Adipocyte (in vitro differentiated cells): ENCODE measurements at places on chromosomes 2 and 18.
A peak's percentile ranks its signal among the peaks of the same experiment; 100 is the strongest.

DNA sequence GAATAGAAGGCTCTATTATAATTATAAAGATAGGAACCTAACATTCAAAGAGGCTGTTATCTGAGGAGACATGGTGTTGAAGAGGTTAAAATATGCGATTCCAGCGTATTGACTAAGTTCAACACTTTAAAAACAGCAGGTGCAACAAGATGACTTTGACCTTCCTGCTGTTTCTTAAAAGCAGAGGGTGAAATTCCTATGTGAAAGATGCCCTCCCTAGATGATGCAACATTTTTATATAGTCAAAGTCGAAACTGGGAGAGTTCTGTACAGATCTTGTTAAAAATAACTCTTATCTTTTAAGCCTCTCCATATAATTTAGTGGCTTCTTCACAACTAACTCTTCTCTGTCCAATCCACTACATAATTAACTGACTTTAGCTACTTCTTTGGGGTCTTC, 4.4 kb upstream of the ACKR3 start:
- peak; percentile 10 for DNase-seq

DNA sequence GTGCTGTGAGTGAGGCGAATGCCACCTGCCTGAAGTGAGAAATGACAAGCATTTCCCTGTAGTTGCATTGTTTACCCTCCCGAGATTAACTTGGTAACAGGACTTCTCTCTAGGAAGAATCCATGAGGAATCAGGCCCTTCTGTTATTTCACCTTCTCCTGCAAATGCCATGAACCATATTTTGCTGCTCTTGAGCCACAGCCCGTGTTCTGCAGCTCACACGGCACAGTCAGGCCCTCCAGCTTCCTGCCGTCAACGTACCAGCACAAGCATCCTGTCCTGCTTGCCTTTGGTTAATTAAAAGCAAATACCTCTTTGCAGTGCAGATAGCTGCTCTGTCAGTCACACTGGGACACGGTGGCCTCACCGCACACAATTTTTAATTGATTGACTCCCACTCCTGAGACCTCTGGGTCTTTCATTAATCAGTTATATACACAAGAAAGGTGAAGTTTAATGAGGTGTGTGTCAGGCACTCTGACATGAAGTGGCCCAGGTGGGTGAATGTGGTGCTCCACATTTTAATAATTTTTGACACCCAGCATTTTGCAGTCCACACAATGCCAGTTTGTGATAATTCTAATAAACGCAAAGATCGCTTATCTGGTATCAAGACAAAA, 95.3 kb upstream of the ASB18 start:
- DNase-seq = no peak

DNA sequence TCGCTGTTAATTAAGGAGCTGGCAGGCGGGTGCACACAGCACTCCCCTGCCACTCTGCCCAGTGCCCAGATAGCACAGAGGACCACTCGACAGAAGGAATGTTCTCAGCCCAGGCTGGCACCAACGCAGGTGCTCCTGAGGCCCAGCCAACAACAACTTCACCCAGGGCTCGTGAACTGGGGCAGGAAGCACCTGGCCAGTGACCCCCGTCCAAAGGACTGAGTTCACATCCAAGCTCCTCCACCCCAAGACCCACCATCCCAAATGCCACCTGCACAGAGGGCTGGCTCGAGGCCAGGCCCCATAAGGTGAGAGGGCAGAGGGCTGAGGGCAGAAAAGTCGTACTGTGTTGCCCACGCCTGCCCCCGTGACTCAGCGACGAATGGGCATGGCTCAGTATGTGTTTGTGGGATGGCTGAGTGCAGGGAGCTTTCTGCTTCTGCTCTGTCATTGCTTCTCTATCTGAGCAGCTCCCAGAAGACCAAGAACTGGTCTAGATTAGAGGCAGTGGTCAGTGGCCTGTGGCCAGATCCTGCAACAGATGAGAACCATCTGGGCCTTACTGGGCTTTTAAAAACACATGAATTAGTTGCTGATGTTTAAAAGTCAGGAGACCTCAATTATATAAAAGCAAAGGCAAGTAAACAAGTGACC, 68.4 kb downstream of the POLR1A start:
- peak; percentile 89 for DNase-seq

- no peak for DNase-seq
Observed at GRCh38 chr2:119487434-119488244, 36.6 kb downstream of the SCTR start.

GRCh38 chr2:48568547-48568946, 38.6 kb downstream of the STON1 start:
- no peak for DNase-seq

DNA sequence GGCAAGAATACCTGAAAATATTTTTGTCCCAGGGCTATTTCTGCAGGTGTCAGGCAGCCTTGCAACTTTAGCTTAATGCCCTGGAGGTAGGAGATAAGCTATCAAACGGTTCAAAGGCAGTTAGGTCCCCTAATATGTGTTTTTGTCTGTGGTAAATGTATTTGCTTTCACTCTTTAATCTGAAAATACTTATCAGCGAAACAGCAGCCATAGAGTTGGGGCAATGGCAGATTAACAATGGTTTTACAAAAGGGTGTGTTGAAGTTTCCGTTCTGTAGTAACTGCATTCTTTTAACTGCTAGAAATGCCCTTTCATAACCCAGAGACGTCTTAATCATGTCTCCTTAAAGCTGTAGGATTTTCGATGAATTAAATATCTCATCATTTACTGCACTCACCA, 265.0 kb upstream of the TRIB2 start:
- DNase-seq = no peak

GRCh38 chr2:10977003-10977402, 65.3 kb downstream of the KCNF1 start:
- peak; percentile 3 for DNase-seq

DNA sequence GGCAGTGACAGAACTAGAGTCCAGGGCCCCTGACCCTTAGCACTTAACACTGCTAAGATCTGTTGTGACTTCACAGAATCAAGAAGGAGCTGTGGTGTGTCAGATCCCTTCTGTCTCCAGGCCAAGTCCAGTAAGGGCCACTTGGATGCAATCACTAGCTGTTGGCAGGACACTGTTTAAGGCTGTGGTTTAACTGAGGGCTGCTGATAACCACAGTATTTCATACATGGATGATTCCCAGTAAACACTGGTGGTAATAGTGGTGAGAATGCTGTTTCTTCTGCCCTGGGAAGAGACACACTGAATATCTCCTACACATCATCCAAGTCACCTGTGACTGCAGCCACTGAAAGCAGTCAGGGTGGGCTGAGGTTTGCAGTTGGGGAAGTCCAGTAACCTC, 77.7 kb upstream of the FBXO11 start:
- DNase-seq = no peak

- no peak for DNase-seq
Observed at GRCh38 chr2:13104723-13105122, 388.0 kb downstream of the TRIB2 start.

GRCh38 chr2:199196686-199197085, 261.1 kb downstream of the SATB2 start:
- no peak for DNase-seq

- no peak for DNase-seq
Observed at GRCh38 chr18:76756531-76757253, 65.7 kb upstream of the ZNF236 start.

DNA sequence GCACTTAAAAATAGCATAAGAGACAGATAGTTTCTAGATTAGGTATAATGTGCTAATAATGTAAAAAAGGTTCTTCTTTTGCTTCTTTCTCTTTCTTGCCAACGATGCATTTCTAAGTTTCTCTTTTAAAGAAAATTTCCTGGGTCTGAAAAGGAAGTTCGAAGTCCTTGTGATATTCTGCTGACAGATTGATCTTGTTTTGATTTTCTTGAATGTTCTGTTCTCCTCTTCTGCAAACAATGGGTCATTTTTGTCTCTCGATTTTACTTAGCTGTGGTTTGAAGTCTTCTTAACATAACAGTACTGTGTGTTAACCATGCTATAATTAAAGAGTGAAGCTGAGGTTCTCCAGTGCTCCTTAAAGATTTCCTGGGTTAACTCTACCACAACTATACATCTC, 61.1 kb upstream of the ACYP2 start:
- no peak for DNase-seq

DNA sequence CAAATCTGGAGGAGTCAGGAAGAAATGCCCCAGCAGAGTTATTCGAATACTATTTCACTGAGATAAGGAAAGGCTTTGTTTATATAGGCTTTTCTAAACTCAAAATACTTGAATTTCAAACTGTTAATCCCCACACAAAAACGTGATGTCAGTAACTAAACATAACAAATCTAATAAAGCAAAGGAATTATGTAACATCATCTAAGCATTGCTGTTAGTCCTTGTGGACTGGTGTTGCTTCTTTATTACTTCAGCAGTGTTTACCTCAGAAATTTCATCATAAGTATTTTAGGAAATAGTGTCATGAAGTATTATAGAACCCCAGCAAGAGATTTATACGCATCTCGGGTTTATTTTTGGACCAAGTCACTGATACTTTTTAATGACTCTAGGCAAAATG, 19.7 kb upstream of the SANBR start:
- peak; percentile 31 for DNase-seq

GRCh38 chr2:6692056-6692455, 173.7 kb downstream of the CMPK2 start:
- no peak for DNase-seq

GRCh38 chr2:112758711-112759110, 5.7 kb downstream of the CKAP2L start:
- DNase-seq = no peak

GRCh38 chr18:23415515-23415914, 37.6 kb upstream of the RIOK3 start:
- no peak for DNase-seq

GRCh38 chr2:219405451-219405850, 12.7 kb upstream of the DES start:
- no peak for DNase-seq
